Stimulated activated CD4-positive, alpha-beta T cell treated with anti-CD3 and anti-CD28 coated beads, Interleukin-12 subunit alpha, Interleukin-12 subunit beta, amount 100 ng/mL, for 24 hours (primary cell): ENCODE measurements at places on chromosomes 2 and 18.

- no peak for DNase-seq
Observed at GRCh38 chr2:56229397-56230060, 45.7 kb downstream of the CCDC85A start.

DNA sequence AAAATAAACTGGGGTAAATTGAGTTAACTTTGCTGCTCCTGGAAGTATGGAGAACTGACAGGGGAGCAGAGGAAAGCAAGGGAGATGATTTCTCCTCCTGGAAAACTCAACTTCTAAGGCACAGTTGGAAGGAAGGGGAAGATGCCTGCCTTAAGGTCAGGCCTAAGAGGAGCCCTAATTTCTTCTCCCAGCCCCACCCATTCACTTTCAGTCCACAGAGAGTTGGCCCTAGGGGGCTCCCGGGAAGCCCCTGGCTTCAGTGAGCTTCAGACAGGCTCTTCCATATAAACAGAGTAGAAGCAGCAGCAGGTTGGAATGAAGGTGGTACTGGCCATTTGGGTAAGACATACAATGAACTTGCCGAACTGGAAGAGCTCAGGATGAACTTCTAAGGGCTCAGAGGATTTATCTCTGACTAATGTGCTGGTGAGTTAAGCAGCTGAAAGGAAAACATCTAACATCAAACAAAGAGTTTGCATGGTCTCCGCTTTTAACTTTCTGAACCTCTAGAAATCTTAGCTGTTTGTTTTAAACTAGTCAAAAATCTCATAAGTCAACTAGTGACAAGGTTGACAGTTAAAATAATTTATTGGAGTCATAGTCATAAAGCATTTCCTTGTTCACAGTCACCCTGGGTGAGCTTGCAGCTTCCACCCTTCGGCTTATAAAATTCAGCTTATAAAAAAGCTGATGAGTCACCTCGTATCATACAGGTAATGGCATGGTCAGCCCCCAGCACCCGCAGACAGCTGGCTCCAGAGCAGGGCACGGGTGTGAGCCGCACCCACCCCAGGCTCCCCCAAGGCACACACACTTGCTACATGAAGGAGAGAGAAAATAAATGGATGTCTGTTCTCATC lies 9.8 kb downstream of the MALL start:
- DNase-seq, result no peak

DNA sequence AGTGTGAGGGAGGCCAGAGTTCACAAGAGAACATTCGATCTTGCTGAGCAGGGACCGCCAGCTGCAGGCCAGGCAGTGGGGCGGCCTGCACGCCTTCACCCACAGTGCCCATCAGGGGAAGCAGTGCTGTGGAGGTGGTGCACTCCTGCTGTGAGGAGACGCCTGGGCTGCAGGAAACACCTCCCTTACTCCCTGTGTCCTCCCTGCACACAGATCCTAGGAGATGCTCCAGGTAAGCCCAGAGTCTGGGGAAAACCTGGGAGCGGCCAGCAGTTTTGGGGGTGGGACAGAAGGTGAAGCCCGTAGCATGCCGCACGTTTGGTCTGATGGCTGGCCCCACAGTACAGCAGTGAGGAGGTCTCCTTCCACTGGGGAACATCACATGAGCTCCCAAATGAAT lies 180.8 kb upstream of the RAB6C start:
- DNase-seq, result no peak

- DNase-seq, result no peak
Observed at GRCh38 chr2:105766300-105766866, 21.7 kb downstream of the NCK2 start.

- DNase-seq, result peak; percentile 72
Observed at GRCh38 chr2:160210599-160211138, 10.6 kb upstream of the ITGB6 start.

- no peak for DNase-seq
Observed at GRCh38 chr2:65232636-65233035, 5.0 kb downstream of the ACTR2 start.

DNA sequence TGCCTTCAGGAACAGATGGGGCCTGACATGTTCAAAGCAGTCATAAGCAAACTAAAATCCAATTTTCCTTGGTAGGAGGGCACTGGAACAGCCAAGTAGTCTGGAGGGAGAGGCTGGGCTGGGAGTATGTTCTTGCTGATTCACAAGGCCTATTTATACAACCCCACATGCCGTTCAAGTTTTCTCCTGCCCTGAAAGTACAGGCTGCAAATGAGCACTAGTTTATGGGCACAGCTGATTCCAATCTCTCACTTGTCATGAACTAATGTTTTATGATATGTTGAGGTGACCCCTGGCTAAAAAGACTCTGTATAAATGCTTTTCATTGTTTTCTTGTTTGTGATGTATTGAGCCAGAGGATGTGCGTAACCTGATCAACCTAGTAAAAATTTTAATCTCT lies 183.4 kb upstream of the SRD5A2 start:
- DNase-seq, result no peak

DNA sequence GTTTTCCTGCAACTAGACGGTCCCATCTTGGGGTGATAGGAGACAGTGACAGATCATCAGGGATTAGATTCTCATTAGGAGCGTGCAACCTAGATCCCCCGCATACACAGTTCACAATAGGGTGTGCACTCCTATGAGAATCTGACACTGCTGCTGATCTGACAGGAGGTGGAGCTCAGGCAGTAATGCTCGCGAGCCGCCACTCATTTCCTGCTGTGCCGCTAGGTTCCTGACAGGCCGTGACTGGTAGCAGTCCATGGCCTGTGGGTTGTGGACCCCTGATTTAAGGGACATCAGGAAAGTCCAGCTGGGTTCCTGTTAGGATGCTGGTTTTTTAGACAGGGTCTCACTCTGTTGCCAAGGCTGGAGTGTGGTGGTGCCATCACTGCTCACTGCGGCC lies 48.7 kb downstream of the PTPRM start:
- no peak for DNase-seq

DNA sequence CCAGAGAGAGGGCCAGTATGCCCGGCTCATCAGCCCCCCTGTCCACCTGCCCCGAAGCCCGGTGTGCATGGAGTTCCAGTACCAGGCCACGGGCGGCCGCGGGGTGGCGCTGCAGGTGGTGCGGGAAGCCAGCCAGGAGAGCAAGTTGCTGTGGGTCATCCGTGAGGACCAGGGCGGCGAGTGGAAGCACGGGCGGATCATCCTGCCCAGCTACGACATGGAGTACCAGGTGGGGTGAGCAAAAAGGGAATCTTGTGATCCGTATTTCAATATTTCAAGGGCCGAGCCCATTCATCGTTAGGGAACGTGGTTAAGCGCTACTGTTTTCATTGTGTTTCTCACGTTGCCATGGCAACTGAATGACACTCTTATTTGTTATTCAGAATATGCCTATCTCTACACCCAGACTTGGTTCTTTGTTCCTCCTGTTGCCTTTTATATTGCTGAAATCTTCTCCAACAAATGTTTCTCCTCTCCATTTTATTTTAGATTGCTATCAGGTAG lies 81.5 kb downstream of the NRP2 start:
- peak; percentile 8 for DNase-seq

GRCh38 chr2:153391131-153391530 lies 87.4 kb downstream of the RPRM start:
- no peak for DNase-seq

GRCh38 chr2:16487686-16488085 lies 177.9 kb downstream of the CYRIA start:
- no peak for DNase-seq

GRCh38 chr2:33541243-33541642 lies 57.9 kb downstream of the FAM98A start:
- DNase-seq, result no peak

GRCh38 chr2:16588565-16588964 lies 77.1 kb downstream of the CYRIA start:
- DNase-seq, result no peak

GRCh38 chr2:160372585-160372984 lies 121.0 kb downstream of the RBMS1 start:
- no peak for DNase-seq

- no peak for DNase-seq
Observed at GRCh38 chr18:68766433-68766832, 31.4 kb upstream of the CCDC102B start.

- no peak for DNase-seq
Observed at GRCh38 chr2:9737053-9737875, 106.0 kb upstream of the TAF1B start.

- DNase-seq, result no peak
Observed at GRCh38 chr2:20667531-20668401, 822 bp downstream of the GDF7 start.

DNA sequence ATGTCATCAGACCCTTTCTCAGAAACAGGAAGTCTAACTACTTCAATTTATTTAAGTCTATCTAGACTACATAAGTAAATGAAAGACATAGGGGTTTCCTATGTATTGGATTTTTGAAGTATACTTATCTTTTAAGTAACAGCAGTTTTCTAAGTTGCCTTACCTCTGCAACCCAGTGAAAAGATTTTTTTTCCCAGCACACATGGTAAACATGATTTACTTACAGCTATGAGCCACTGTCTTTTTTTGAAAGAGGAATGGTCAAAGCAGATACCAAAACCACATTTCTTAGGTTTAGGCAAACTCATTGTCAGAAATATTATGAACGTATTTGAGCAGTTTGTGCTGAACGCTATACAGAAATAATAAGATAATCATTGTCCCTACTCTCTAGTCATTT lies 78.7 kb upstream of the OTX1 start:
- no peak for DNase-seq

- DNase-seq, result no peak
Observed at GRCh38 chr2:217899231-217900009, 103.4 kb downstream of the TNS1 start.

DNA sequence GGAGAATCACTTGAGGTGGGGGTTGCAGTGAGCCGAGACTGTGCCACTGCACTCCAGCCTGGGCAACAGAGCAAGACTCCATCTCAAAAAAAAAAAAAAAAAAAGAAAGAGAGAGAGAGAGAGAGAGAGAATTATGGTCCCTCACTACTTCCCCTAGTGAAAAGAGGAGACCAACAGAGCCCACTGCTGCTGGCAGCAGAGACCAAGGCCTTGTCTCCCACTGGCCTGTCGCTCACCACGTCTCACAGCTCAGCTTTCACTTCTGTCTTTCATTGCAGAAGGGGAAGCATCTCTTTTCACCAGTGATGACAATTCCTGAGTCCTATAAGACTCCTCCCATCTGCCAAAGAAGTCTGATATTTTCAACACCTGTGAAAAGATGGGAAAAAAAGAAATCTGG lies 81.3 kb downstream of the CLHC1 start:
- no peak for DNase-seq

DNA sequence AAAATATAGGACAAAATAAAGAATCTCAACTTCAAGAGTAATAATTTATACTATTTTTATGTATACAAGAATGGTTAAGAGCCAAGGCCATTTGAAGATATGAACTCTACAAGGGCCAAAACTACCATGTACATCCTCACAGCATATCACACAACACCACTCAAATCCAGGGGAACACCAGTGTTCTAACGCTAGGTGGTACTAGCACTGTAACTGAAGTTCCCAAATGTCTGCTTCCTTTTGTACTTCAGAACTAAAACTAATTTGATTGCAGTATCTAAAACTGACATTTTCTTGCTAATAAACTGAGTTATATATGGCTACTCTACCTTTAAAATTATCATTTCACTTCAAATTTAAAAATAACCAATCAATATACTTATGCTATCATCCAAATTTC lies 47.0 kb downstream of the REV1 start:
- no peak for DNase-seq

DNA sequence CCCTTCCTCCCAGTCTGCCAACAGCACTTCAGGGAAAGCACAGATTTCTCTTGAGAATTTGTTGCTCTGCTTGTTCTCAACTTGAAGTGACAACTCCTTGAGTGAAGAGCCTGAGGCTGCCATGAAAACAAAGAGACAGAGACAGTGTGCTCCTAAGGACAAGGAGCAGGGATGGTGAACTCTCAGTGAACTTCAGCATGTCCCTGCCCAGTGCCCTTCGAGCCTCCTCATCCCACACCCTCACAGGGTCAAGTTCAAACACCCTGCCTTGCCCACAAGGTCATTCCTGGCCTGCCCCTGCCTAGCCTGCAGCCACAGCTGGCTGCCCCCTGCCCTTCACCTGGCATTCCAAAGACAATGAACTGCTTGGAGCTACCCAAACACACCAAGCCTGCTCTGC lies 343.5 kb upstream of the KLHL29 start:
- DNase-seq, result no peak

- DNase-seq, result no peak
Observed at GRCh38 chr2:111190816-111191540, 70.3 kb downstream of the BCL2L11 start.

- no peak for DNase-seq
Observed at GRCh38 chr2:152097801-152098495, 896 bp downstream of the CACNB4 start.

- no peak for DNase-seq
Observed at GRCh38 chr2:144358979-144359541, 160.9 kb downstream of the ZEB2 start.

- DNase-seq, result no peak
Observed at GRCh38 chr18:12579775-12580174, 78.1 kb downstream of the SPIRE1 start.

GRCh38 chr2:207748993-207749392 lies 20.7 kb downstream of the FZD5 start:
- DNase-seq, result no peak

- DNase-seq, result no peak
Observed at GRCh38 chr2:143736904-143737303, 607.7 kb downstream of the ARHGAP15 start.

DNA sequence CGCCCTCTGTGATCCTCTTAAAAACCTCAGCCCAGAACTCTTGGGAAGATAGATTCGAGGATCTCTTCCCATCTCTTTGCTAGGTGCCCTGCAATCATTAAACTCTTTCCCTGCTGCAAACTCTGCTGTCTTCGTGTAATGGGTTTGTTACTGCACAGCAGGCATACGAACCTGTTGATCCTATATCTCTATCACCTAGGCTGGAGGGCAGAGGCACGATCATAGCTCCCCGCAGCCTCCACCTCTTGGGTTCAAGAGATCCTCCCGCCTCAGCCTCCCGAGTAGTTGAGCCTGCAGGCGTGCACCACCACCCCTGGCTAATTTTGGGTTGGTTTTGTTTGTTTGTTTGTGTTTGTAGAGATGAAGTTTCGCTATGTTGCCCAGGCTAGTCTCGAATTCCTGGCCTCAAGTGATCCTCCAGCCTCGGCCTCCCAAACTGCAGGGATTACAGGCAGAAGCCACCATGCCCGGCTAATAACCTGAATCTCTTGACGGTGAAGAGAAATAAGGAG lies 493 bp upstream of the BBS5 start:
- DNase-seq, result no peak

- peak; percentile 76 for DNase-seq
Observed at GRCh38 chr2:42859006-42859552, 66.7 kb upstream of the HAAO start.

DNA sequence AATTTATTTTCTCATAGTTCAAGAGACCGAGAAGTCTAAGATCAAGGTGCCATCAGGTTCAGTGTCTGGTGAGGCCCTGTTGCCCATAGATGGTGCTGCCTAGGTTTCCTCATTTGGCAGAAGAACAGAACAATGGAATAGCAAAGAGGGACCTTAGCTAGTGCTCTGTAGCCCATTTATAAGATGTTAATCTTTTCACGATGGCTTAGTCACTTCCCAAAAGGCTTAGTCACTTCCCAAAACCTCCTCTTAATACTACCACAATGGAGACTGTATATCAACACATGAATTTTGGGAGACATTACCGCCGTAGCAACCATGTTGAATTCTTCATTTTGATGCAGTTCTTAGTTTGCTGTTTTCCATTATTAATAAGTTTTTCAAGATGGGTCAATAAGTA lies 246.3 kb upstream of the NRP2 start:
- no peak for DNase-seq
